Amygdala (tissue), 56 donors: ENCODE measurements at places on chromosomes 2 and 18.

- no peak for DNase-seq
Observed at GRCh38 chr18:51802569-51803428, 537.2 kb upstream of the DCC start.

GRCh38 chr18:59466980-59467379 is 107.9 kb upstream of the LMAN1 start:
- DNase-seq: no peak

- no peak for DNase-seq
Observed at GRCh38 chr2:127170452-127171197, 49.5 kb downstream of the CYP27C1 start.

GRCh38 chr2:133063775-133064174 is 393.8 kb upstream of the LYPD1 start:
- DNase-seq: no peak

- DNase-seq: no peak
Observed at GRCh38 chr2:164780611-164781178, 60.9 kb downstream of the COBLL1 start.

- no peak for DNase-seq
Observed at GRCh38 chr18:2935438-2936192, 77.3 kb downstream of the LPIN2 start.

DNA sequence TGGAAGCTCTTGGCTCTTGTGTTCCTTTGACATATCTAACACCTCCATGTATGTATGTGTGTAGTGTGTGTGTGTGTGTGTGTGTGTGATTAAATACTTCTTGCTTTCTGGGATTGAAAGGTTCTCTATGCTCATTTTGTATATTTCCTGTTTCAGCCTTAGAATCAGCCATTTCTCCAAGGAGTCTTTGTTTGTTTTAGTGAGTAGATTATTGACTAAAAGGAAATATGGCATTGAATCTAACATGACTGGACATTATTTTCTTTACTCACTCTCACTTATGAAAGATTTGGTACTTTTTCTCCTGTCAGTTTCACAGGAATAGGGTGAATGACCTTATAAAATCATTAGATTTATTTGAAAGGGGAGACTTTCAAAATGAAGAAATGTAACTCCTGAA is 413.8 kb upstream of the SLC14A2 start:
- DNase-seq: no peak

- no peak for DNase-seq
Observed at GRCh38 chr2:239898292-239898925, 126.7 kb downstream of the NDUFA10 start.

DNA sequence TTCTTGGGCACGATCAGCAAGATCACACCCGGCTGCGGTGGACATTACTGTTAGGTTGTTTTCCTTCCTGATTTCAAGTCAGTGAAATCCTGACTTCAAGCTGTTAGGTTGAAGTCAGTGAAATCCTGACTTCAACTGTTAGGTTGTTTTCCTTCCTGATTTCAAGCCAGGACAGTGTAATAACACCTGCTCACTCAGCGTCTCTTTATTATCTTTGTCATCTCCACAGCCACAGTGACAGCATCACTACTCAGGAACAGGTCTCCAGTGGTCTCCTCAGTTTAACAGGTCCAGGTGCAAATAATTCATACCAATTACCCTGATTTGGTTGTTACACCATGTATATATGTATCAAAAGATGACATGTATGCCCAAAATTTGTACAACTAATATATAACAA is 208.1 kb upstream of the REG3G start:
- no peak for DNase-seq

GRCh38 chr2:100205174-100205573 is 62.8 kb upstream of the AFF3 start:
- DNase-seq: no peak
